ENCODE measurements at places on chromosomes 12 and 14.

- no peak for DNase-seq
Observed at GRCh38 chr12:21500786-21501257, 613 bp downstream of the RECQL start.

GRCh38 chr12:76685246-76685678, 78.7 kb upstream of the ZDHHC17 start:
- DNase-seq, result no peak

DNA sequence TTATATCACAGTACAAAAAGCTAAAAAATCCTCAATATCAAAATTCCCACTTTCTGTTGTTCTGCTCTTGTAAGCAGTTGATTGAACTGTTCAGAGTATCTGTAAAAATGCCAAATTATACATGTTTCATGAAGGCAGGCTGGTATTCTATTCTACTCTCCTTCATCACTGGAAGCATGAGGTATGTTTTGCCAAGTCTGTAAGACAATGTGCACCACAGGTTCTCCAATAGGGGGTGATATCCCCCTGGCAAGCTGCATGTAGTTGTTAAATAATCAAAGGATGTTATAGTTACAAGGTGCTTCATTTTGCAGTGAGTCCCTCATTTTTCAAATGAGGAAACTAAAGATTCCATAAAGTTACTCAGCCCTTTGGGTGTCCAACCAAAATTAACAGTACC, 15.1 kb upstream of the NEK9 start:
- DNase-seq, result no peak

DNA sequence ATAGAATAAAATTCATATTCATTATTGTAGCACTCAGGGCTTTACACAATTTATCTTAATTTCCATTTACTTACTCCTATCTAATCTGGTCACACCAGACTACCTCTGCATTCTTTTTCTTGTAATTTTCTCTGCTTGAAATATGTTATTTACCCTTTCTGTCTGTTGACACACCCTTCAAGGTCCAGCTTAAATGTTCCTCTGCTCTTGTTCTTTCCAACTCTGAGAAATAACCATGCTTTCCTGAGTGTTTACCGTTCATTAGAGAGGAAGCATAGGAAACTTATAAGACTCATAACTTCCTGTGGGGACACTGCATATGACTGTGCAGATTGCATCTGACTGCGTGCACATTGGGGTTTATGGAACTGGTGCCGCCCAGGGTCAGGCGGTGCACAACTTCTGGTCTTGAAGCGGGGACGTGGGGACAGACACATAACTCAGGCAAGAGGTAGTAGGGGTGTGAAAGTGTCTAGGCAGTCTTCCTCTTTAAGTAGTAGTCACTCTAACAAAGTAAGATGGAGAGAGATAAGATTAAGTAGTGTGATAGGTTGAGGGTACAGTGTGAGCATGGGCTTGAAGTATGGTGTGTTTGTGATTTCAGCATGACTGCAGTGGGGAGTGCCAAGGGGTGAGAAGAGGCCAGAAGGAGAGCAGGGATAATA, 42.6 kb upstream of the FOXJ2 start:
- DNase-seq, result peak; percentile 94

DNA sequence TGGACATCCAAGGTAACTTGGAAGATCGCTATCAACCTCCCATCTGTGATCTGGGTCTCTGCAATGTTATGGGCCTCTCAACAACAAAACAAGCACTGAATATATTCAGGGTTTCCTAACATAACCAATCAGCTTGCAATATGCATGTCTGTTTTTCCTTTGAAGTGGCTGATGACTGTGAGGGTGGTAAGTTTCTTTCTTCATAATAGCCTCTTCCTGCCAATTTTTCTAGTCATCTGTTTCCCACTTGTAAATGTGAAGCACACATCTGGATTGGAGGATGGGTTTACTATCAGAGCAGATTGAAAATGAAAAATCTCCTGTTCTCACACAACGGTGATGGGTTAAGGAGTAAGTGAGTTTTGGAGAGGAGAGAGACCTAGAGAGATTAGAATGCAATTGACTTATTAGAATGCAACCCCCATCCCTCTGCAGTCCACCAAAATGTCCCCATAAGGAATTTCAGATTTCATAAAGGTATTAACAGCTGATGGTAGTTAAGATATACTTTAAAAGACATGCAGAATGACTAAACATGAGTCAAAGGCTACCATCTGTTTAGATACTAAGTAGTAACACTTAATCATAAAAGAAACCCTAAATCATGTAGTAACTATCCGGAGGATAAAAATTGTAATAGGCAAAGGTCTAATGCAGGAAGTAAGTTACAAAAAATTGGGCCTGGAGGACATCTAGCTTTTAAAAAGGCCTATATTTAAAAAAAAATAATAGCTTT, 58.4 kb upstream of the SAV1 start:
- DNase-seq, result no peak

- peak; percentile 40 for DNase-seq
Observed at GRCh38 chr12:104670439-104671408, 214.0 kb downstream of the CHST11 start.

GRCh38 chr12:124738636-124739467, 124.8 kb downstream of the SCARB1 start:
- DNase-seq, result no peak

DNA sequence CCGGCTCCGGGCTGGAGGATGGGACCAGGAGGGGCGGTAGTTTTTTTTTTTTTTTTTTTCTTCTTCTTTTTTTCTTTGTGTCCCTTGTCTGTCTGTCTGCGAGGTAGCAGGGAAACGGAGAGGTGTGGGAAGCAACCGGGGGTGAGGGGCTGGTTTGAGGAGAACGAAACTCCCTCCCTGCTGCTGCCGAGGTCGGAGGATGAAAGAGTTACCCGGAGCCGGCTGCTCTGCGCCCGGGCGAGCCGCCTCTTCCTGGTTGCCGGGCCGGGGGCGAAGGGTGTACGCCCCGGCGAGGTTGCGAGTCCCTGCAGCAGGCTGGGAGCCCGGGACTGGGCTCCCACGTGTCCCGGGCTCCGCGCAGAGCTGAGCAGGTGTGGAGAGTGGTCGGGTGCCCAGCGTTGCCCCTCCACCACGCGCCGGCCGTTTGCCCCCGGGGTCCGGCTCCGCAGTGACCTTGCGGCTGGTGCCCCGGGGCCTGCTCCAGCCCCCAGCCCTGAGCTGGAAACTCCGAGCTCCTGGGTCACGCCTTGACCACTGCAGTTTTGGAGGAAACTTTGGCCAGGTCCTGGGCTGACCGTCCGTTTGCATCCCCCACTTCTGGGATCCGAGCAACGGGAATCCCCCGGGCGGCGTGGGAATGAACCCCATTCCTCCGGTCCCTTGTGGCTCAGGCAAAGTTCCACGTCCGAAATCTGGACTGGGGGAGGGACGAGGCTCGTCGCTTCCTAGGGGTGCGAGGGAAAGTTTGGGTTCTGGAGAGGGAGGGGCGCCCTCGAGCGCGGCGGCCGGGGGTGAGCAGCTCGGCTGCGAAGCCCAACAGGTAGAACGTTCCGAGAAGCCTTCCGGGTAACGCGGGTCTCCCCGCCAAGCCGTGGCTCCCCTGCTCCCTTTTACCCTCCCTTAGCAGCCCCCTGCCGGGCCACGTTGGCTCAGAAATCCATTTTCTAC, 1.3 kb downstream of the CHST11 start:
- peak; percentile 31 for DNase-seq

GRCh38 chr12:46509135-46509534, 136.6 kb upstream of the SLC38A2 start:
- no peak for DNase-seq

GRCh38 chr14:58082491-58083098, 69.4 kb downstream of the ARMH4 start:
- peak; percentile 54 for DNase-seq

GRCh38 chr12:13289653-13290289, 93.2 kb downstream of the EMP1 start:
- no peak for DNase-seq

GRCh38 chr12:124018539-124018938, 45.5 kb downstream of the ZNF664 start:
- no peak for DNase-seq

DNA sequence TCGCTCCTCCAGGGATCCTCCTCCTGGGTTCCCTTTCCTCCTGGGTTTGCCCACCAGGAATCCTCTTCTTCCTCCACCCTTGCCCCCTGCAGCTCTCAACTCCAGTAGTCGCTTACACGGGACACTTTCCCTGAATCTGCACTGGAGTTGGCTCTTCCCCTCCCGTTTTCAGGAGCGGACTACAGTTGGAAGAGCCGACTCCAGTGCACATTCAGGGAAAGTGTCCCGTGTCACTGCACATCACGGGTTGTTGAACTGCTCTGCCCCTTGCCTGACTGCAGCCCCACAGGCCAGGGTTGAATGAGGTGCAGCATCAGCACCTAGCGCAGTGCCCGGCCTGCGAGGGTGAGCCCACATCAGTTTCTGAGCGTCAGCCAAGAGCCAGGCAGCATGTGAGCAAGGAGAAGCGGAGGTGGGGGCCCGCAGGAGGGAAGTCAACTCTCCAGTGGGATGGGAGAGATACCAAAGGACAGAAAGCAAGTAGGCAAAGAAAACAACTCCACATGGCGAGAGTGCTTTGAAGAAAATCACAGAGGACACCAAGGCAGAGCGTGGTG, 13.1 kb downstream of the RAPGEF3 start:
- no peak for DNase-seq

DNA sequence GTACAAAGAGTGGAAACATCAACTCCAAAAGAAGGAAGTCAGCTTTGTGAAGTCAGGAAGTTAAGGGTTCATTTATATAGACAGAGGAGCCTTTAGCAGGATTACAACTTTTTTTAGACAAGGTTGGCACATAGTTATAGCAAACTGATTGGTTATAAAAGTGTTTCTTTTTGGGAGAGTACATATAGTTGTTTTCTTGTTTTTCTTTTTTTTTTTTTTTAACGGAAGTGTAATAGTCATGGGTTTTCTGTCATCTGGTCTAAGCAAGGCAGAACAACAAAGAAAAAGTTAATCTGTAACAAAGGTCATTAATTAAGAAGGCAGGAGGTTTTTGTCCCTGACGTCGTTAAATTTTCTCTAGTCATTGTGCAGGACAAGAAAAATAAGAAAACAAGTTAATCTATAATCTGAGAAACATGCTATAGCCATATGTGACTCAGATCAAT, 13.0 kb upstream of the MFAP5 start:
- DNase-seq, result no peak

DNA sequence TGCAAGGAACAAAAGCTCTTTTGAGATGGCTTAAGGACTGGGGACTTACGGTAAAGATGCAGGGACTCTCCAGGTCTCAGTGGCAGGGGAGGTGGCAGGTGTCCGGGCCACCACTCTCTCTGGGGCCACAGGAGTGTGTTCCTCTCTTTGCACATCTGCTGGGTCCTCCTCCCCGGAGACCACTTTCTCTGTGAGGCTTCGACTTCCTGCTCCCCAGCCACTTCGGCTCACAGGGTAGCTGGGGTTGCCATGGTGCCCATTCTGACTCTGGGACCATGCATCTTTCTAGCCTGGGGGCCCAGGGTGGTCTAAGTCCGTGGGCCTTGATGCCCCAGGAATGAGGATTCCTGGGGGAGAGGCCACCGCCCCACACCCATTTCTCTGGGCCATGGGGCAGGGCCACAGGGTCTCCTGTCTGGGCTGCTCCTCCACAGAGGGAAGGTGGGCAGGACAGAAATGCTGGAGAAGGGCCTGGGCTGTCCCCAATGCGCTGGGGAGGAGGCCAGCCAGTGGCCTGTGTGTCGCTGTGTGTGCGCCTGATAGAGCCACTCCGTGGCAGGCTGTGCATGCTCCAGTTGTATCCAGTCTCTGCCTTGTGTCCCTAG, 38.5 kb downstream of the CCDC92 start:
- no peak for DNase-seq

GRCh38 chr12:39628836-39629235, 9.2 kb upstream of the ABCD2 start:
- DNase-seq, result no peak

DNA sequence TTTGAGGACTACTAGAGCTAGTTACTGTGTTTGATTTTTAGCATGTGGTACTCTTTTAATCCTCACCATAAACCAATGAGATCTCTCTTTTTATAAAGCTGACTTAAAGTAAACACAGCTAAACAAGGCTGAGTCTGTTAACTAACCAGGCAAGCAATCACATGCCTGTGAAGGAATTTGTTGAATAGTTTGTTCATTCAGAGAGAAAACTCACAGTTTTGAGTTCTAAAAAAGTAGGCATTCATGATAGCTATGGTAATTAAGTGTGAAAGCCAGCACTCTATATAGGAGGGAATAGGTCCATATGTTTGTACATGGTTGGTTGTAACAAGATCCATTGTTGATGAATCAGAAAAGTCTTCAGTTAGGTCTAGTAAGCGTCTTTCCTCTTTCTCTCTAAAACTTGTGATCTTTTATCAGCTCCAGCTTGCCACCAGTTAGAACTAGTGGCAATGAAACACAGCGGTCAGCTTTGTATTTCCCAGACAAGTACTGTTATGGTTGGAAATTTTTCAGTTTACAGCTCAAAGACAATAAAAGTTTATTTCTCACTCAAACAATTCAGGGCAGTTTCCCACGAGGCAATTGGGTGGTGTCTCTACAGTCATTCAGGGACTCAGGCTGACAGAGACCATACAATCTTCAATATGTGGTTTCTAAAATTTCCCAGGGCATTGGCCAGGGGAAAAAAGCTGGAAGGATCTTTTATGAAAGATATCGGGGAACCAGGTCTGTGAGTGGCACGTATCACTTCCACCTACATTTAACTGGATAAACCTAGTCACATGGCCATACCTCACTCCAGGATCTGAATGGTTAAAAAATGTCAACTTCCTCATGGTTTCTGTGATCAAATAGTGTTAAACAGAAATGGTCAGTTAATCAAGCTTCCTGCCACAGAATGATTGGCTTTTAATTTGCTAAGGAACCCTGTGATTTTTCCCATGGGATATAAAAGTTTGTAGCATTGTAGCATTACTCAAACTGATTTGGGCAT, 203.1 kb downstream of the KIF21A start:
- no peak for DNase-seq

Data from PC-9 (cell line).